ENCODE measurements at places on chromosomes 4 and X.

GRCh38 chr4:170243662-170244288, 154.0 kb upstream of the AADAT start:
- DNase-seq, result peak; percentile 14

DNA sequence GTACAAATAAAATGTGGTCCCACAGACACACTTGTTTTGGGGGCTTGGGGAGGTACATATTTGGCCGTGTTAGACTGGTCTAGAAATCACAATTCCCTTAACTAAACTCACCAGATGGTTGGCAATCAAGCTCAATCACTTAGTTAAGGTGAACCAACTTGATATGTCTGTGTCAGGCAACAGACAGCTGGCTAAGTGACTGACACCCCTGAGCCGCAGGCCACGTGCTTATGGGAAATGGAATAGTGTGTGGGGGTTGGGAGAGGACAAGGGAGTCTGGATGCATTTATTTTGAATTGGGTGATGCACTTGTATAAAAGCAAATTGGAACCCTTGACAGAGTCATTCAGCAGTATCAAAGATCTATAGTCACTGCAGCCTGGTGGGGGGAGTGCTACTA, 209.0 kb downstream of the HS6ST2 start:
- no peak for DNase-seq

DNA sequence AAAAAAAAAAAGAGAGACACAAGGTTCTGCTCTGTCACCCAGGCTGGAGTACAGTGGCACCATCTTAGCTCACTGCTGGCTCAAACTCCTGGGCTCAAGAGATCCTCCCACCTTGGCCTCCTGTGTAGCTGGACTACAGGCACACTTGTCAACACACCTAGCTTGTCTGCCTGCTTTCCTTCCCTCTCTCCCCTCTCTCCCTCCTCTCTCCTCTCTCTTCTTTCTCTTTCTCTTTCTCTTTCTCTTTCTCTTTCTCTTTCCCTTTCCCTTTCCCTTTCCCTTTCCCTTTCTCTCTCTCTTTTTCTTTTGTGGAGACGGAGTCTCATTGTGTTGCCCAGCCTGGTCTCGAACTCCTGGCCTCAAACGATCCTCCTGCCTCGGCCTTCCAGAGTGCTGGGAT, 132.1 kb downstream of the DIPK2B start:
- DNase-seq, result no peak

DNA sequence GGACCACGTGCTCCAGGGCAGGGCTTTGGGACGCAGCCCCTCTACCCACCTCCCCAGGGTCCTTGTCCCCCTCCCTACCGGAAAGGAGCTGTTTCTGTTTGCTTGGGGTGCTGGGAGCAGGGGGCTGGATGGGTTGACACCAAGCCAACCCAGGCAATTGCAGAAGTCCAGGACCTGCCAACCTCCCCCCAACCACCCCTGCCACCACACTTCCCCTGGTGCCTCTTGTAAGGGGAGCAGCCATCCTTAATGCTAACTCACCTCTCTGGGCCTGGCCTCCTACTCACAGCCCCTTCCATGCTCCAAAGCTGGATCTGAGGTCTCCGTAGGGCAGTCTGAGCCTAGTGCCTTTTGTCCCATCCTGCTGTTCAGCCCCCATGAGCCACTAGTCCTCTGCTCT, 631.9 kb downstream of the BCOR start:
- DNase-seq, result no peak

GRCh38 chr4:66575008-66575696, 904.9 kb upstream of the EPHA5 start:
- peak; percentile 63 for DNase-seq

DNA sequence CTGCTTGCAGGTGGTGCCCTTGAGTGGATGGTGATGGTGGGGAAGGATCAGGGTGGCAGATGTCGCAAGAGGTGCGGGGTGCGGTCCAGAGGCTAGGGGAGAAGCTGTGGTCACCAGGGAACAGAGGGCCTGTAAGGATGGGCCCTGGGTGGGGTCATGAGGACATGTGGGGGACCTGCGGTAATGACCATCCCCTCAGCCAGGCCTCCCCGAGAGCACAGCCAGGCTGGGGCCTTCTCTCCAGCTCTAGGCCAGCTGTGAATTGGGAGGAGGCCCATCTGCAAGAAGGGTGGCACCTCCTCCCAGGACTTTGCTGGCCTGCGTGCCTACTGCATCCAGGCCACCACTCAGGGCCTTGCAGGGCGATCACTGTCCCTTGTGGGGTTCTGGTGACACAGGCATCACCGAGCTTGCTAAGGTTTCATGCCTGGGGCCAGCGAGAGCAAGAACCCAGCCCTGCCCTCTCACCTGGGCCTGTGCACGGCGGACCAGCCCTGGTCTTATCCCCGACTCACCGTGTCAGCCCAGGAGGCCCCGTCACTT, 34.1 kb upstream of the MXD4 start:
- DNase-seq, result no peak

GRCh38 chrX:44462850-44463249, 79.8 kb downstream of the FUNDC1 start:
- peak; percentile 14 for DNase-seq

GRCh38 chr4:13905543-13905942, 278.0 kb upstream of the BOD1L1 start:
- DNase-seq, result peak; percentile 5

- no peak for DNase-seq
Measured at GRCh38 chr4:38130884-38131283, 170.7 kb downstream of the PTTG2 start.

DNA sequence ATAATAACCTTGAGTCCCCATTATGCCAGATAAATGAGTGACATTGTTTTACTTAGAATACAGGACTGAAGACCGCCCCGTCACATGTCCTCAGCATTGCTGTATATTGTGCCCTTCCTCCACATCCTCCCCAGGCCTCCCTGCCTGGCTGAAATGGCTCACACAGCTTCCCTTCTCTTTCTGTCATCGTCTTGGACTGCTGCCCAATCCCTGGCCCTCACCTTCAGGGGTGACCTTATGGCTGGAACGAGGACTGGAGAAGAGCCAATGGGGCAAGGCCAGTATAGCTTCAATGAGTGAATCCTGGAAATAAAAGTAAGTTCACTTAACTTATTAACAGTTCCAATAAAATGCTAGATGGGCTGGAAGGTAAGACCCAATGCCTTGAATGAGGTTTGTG, 2.7 kb downstream of the KCNE5 start:
- no peak for DNase-seq
